ENCODE measurements at places on chromosomes 1 and 21. TPM values are rescaled to one million over a fixed set of nuclear protein-coding genes. Genes with fewer than 3 reads are reported as not detected.

MARK1 gene
- total RNA-seq: 6.5 TPM

RAP1GAP gene
- 41.4 TPM for total RNA-seq

TSPAN1 gene
- total RNA-seq: 45.3 TPM

DRAXIN gene
- total RNA-seq: 0.31 TPM

PTAFR gene
- total RNA-seq: 9.3 TPM

TBX15 gene
- 0.31 TPM for total RNA-seq

CHRM3 gene
- total RNA-seq: 6.6 TPM

SPRR1A gene
- total RNA-seq: not detected

TMEM59 gene
- total RNA-seq: 468 TPM

LGR6 gene
- 1.3 TPM for total RNA-seq

METTL18 gene
- 8.6 TPM for total RNA-seq

WDR47 gene
- total RNA-seq: 17.7 TPM

MYOM3 gene
- total RNA-seq: 0.55 TPM

MAB21L3 gene
- total RNA-seq: 4.2 TPM
